ENCODE measurements at places on chromosomes 4 and X. TPM values are rescaled to one million over a fixed set of nuclear protein-coding genes. Genes with fewer than 3 reads are reported as not detected.
A peak's percentile ranks its signal among the peaks of the same experiment; 100 is the strongest.

The DCAF12L2 gene
- 0.26 TPM for total RNA-seq

The PCDH18 gene
- under 0.01 TPM for total RNA-seq

The MTTP gene
- total RNA-seq, result 0.38 TPM

The FAM13A gene
- total RNA-seq, result 6.0 TPM

The BTK gene
- total RNA-seq, result not detected

The MRPS18C gene
- 31.2 TPM for total RNA-seq

The HPGDS gene
- total RNA-seq, result not detected

The CXXC4 gene
- not detected for total RNA-seq

DNA sequence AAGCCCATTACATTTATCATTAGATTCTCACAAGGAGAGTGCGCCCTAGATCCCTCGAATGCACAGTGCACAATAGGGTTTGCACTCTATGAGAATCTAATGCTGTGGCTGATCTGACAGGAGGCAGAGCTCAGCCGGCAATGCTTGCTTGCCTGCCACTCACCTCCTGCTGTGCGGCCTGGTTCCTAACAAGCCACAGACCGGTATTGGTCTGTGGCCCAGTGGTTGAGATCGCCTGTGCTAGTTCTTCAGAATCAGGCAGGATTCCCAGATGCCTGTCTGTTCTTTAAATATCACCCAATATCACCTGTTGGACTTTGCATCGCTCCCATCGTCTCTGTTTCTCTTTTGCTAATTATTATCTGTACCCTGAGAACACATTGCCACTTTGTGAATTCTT is 14.0 kb downstream of the DSPP start:
- DNase-seq, result no peak

DNA sequence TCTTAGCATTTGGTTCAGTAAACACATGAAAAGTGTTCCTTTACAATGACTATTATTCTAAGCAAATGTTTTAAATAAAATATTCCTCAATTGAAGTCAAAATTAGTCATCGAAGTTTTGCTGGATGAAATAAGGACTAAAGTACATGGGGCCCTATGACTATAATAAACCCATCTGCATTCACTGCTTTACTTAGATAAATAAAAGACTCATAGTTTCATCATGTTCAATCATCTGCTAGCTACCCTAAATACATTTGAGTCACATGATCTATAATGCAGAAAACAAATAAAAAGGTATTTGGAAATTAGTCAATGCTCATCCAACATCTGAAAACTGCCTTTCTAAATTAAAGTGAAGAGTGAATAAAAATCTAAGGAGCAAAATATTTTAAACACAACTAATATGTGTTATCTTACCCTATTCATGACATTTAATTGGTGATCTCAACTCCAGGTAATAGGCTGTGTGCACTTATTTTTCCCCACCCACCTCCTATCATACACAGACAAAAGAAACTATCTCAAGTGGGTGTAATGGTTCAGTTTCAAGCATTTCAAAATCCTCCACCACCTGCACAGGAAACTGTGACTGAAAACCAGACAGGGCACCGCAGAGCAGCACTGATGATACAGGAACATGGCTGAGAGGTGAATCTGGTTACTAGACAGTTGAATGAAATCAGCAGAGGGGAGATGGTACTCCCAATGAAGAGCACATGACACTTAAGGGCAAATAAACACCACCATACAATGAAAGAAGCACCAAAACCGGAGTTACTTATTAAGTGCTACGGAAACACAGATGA is 78.6 kb downstream of the CAMK2D start:
- DNase-seq, result peak; percentile 84

DNA sequence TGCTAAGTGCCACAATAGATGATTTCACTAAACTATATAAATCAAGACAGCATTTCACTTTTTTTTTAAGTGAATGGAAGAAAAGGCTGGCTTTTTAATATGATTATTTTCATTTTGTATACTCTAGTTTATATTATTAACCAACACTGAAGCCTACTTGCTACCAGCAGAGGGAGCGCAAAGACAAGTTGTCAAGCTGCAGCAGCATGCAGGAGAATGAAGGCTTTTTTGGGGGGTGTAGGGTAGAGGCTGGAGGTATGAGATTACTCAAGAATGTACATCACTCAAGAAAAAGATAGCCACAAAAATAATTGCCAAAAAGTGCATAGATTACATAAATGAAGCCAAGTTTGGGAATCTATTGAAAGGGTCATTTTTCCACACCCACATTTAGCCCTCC is 519.5 kb downstream of the FGF13 start:
- peak; percentile 5 for DNase-seq

DNA sequence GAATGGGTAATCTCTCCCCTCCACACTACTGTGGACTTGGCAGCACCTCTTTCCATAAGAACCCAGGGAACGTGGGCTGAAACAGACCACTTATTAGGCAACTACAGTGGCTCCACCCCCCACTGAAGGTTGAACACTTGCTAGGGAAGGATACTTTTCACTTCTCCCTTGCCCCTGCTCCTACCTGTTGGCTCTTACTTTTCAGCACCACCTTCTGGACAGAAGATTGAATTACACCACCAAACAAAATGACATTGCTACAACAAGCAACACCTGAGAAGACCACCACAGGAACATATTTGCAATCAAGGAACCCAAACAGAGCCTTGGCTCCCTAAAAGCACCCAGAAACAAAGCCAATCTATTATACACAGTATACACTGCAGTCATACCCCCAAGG is 132.1 kb upstream of the CXCL13 start:
- DNase-seq, result peak; percentile 50

DNA sequence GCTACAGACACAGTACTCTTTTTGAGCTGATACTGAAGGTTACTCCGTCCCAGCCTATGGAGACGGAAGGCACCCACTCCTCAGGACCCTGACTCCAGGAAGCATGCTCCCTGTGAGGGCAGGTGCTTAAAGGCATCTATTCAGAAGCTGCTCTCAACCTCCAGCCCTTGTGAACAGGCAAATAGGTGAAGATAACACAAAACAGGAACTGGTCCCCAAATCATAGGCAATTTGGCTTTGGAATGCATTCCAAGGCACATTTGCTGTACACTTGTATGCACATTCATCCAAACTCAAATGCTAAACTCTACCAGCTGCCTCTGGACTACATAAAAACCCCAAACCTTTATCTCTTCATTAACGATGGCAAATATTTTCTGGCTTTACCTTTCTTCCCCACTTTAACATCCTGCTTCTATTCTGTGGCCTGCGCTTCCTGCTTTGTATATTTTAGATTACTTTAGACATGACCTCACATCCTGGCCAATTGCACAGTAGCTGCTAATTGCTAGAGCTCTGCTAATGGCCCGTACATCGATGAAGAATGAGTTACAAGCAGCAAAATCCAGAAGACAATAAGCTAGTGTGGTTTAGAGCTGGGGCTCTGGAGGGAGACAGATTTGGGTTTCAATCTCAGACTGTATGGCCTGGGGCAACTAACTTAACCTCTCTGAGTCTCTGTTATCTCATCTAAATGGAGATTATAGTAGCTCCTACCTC is 3.2 kb downstream of the SEL1L3 start:
- no peak for DNase-seq

- no peak for DNase-seq
Observed at GRCh38 chrX:154607370-154607769, 11.7 kb downstream of the CTAG1B start.

DNA sequence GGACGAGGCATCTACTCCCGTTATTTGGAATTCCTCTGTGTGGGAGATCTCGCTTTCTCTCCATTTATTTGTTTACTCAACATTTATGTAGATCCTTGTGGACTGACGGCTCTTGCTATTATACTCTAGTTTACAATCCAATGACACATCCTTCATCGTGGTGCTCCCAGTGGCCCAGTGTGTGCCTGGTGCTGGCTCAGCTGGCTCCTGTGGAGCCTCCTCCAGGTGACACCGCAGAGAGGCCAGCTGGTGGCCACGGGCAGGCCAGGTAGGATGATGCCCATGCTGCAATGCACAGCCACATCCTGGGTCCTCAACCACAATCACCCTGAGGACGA is 84.0 kb upstream of the AFAP1 start:
- DNase-seq, result no peak

DNA sequence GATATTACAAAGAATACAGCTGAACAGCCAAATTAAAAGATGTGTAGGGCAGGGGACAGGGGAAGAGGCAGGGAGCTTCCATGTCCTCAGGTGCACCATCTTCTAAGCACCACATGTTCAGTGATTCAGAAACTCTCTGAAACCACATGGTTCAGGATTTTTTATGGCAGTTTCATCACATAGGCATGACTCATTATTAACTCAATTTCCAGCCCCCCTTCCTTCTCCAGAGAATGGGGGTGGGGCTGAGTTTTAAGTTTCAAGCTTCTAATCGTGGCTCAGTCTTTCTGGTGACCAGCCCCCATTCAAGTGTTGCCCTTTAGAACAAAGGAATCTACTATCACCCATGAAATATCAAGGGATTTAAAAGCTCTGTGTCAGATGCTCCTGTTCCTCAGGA is 317.8 kb upstream of the GALNT7 start:
- DNase-seq, result peak; percentile 92

DNA sequence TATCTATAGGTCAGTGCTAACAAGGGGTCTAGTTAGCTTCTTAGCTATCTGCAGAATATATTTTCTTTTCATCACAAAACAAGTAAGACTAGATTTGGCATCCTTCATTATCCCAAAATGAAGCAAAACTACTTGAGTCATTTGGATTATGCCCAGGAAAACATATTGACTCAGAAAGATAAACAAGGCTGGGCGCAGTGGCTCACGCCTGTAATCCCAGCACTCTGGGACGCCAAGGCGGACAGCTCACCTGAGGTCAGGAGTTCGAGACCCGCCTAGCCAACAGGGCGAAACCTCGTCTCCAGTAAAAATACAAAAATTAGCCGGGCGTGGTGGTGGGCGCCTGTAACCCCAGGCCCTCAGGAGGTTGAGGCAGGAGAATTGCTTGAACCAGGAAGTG is 18.0 kb upstream of the MND1 start:
- DNase-seq, result peak; percentile 86

DNA sequence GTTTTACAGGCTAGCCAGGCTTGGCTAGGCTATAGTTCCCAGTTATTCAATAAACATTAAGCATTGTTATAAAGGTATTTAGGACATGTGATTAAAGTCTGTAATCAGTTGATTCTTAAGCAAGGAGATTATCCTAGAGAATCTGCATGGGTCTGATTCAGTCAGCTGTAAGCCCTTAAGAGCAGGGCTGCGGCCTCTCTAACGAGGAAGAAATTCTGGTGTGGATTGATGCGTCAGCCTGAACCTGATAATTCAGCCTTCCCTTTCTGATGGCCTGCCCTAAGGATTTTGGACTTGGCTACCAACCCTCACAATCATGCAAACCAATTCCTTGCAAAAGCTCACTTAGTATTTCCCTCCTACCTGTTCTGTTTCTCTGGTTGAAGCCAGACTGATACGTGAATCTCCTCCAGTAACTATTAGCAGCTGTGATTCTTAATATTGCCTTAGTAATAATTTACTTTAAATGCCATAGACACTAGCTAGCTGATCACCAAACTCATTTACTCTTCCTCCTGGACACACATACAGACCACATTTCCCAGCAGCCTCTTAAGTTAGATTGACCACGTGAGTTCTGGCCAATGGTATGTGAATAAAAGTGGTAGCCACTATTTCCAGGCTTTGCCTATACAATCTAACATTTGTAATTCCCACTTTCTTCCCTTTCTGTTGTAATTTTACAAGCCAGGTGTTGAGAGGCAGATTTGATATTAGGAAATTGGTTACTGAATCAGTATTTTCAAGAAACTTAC is 678.0 kb upstream of the INTU start:
- no peak for DNase-seq

GRCh38 chr4:53349091-53349491 is 16.8 kb downstream of the SCFD2 start:
- no peak for DNase-seq

DNA sequence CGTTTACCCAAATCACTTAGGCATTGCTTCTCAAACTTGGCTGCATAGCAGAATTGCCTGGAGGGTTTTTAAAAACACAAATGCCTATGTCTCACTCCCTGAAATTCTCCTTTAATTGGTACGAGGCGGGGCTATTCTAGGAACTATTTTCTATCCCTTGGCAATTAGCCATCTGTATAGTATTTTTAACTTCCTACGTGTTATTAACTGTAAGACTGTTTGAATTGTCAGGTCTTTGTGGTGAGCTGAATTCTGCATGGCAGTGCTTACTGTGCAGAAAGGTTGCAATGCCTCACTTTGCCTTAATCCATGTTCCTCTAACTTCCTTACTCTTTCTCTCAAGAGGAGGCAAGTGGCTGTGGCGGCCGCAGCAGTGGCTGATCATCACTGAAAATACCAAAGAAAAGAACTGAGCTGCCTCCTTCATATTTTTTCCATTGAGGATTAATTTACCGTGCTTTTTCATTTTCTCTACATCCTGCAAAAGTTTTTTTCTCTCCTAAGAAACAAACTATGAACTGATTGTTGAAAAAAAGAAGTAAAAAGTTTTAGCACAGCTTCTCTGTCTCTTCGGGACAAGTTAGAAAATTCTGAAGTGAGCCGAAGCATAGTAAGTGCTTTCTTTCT is at the start of gene SHROOM3:
TSS of gene SHROOM3 (plus strand) at position 329 of the 627 bp plus-strand sequence. CDS start 824 bp downstream, outside the sequence.
- peak; percentile 52 for DNase-seq

- DNase-seq, result no peak
Observed at GRCh38 chr4:77560170-77560569, 45.5 kb upstream of the CXCL13 start.

DNA sequence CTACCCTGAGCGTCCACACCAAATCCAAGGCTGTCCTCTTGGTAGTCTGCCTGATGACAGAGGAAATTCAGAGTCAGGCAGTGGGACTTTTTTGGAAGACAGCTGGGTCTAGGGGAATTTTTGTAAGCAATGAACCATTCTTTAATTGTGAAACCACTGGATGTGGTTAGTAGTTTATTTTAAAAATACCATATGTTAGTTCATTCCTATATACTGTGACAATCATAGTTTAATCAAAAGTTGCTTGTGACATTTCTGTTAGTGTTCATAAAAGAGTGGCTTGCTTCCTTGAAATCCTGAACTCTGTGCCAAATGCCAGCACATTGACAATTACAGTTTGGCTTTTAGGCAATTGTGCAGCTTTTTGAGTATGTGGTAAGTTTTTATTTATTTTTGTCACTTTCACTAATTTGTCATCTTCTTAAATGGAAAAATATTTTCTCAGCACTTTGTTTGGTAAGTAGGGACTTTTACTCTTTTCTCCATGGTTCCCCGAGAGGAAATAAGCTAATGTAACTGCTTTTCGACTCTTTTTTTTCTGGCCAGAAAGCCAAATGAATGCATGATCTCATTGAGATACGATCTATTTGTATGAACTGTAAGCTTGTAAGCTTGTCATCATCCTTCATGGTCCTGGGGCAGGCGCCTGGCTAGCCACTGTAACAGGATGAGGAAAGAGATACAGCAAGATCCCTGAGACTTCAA is 72.6 kb upstream of the SLC4A4 start:
- DNase-seq, result no peak
